NCI-H446 (cell line): ENCODE measurements at places on chromosomes 1 and 21.

GRCh38 chr1:248686815-248687214, 15.8 kb downstream of the OR14I1 start:
- DNase-seq = no peak

DNA sequence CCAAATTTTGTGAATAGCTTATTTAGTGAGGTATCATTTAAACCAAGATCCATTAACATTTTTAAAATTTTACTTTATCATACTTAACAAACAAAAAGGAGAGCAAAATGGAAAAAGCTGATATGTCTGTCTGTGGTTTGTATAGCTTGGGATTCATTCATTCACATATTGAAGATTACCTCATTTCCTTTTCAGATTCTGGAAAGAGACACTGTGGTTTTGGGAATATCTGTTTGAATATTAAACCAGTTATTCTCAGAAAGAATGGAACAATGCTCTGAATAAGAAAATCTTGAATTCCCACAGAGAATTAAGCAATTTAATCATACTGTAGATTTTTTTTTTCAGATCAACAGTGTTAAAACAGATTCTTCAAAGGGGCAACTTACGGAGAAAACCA, 93.8 kb upstream of the PRDX6 start:
- DNase-seq = no peak

DNA sequence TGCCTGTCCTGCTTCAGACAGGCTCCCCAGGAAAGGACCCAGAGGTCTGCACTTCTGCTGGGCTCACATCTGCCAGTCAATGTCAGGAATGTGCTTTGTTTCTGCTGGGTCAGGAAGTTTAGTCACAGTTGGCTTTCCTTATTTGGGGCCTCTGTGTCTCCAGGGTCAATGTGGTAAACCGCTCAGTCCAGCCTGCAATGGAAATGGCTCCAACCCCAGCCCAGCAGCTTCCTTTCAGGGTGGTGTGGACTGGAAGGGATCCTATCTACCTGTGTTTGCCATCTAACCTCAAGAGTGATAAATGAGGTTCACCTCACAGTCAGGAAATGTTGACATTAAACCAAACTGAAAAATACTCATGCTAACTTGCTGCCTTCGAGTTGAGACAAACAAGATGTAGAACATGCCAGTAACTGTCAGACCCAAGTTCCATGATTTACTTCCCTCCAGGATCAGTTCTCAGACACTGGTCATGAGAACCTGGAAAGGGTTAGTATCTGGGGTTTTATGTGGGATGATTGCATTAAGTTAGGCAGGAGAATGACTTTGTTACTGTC, 20.3 kb downstream of the ENO1 start:
- DNase-seq = no peak

GRCh38 chr1:45437323-45437722, 53.6 kb downstream of the TESK2 start:
- no peak for DNase-seq

DNA sequence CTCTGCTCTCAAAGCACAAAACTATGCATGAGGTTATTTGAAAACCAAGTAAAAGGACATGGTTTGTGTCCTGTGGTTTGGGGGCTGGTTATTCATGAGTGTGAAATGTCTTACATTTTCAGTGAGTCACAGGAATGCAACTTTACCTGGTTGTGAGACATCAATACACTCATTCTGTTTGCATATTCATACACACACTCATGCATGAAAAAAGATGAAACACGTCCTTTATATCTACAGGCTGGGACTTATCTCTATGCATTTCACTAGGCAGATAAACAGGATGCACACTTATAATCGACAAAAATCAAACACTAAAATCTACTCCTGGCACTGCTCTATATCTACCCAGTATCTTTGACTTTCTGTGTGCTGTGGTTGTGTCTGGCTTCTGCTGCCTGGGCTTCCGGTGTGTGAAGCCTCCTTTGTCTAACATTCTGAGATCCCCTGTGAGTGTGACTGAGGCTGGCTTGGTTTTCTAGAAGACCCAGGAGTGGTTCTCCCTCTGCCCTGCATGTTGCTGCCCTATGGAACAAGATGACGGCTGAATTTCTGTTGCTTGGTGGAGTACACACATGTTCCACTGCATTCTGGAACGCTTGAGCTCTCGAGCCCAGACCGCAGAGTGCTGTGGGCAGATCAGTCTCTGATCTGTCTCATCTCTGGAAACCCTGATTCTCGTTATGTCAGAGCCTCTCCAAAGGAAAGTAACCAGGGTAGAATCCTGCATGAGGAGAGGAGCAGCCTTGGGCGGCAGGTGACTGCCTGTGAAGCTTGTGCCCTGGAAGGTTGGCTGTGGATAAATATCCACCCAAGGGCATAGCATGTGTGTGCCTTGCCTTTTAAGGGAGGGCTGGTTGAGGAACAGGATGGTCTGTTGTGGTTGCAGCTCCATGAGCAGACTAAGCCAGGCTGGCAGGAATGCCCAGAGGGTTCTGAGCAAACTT, 19.7 kb upstream of the FASLG start:
- no peak for DNase-seq

DNA sequence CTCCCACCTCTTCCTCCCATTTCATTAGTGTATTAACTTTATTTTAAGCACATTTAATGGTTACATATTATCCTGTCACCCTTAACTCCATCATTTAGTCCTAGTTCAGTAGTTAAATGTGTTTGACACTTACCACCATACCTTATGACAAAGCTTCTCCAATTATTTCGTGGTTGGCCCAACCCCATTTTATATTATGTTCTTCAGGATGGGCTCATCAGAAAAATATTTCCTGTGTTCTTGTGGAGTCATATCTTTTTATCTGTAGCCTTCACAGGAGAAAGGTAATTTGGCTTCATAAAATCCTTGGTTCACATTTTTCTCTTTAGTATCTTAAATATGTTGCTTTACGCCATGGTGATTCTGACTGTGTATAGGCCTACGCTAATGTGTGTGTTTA, 142.3 kb upstream of the COL6A1 start:
- no peak for DNase-seq

DNA sequence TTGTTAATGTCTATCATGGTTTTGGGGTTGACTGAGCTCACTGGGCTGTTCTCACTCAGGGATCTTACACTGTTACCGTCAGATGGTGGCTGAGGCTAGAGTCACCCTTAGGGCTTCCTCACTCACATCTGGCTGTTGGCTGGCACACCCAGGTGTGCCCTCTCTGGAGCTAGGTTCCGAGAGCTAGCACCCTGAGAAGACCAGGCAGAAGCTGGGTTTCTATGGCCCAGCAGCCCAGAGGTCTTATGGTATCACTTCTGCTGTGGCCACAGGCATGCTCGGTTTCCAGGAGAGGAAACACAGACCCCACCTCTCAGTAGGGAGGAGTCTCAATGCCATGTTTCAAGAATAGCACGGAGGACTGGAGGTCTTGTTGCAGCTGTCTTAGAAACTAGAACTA, 20.7 kb upstream of the KIF1B start:
- no peak for DNase-seq

DNA sequence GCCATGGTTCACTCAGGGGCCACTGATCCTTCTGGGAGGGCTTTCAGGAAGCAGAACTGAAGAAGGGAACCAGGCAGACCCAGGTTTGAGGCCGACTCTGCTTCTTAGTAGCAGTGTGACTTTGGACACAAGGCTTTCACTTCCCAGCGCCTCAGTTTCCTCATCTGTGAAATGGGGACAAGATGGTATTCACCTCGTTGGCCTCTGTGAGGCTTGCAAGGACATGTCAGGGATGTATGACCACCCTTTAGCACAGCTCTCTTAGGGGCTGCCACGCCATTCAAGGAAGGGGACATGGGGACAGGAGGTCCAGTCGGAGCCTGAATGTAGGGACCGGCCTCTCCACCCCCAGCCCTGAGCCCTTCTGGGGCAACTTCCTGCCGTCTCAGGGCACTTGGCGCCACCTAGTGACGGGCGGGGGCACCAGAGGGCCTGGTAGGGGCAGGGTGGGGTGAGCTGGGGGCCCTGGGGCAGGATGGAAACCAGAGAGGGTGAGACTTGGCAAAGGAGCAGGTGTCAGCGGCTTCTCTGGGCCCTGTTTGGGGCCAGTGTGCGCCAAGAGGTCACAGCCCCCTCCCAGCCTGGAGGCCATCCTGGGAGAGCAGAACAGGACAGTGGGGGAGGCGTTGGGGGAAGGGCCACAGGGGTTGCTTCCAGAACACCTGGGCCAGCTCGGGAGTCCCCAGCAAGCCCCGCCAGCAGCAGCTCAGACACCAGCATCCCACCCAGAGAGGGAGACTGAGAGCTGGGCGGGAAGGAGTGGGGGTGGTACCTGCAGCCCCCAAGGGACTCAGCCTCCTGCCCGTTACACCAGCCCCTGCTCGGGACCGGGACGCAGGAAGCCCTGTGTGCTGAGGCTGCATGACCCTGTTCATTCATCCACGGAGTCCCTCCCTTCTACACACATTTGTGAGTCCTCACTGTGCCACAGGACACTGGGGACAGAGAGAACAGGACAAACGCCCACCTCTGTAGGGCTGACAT, 102.5 kb upstream of the TARDBP start:
- DNase-seq = peak; percentile 16

DNA sequence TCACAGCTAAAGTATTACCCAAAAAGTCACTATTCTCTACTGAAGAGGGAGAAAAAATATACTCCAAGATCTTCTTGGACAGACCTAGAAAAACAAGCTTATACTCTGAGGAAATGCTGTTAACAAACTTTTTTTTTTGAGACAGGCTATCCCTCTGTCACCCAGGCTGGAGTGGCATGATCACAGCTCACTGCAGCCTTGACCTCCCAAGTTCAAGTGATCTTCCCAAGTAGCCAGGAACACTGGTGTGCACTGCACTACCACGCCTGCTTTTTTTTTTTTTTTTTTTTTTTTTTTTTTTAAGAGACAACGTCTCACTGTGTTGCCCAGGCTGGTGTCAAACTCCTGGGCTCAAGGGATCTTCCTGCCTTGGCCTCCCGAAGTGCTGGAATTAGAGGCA, 17.3 kb downstream of the GLRX2 start:
- DNase-seq = no peak

DNA sequence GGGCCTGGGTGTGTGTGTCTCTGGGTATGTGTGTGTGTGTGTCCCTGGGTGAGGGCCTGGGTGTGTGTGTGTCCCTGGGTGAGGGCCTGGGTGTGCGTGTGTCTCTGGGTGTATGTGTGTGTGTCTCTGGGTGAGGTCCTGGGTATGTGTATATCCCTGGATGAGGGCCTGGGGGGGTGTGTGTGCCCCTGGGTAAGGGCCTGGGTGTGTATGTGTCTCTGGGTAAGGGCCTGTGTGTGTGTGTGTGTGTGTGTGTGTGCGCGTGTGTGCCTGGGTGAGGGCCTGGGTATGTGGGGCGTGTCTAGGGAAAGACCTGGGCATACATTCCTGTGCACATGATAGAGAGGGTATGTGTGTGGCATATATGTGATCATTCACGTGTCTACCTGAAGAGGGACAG, 155.1 kb upstream of the ZC3H12A start:
- DNase-seq = no peak

- no peak for DNase-seq
These were observed 49.6 kb upstream of the GOLT1A start for GRCh38 chr1:204263254-204263910.

- DNase-seq = no peak
These were observed 80.1 kb upstream of the DNAJC6 start for GRCh38 chr1:65229201-65229600.

DNA sequence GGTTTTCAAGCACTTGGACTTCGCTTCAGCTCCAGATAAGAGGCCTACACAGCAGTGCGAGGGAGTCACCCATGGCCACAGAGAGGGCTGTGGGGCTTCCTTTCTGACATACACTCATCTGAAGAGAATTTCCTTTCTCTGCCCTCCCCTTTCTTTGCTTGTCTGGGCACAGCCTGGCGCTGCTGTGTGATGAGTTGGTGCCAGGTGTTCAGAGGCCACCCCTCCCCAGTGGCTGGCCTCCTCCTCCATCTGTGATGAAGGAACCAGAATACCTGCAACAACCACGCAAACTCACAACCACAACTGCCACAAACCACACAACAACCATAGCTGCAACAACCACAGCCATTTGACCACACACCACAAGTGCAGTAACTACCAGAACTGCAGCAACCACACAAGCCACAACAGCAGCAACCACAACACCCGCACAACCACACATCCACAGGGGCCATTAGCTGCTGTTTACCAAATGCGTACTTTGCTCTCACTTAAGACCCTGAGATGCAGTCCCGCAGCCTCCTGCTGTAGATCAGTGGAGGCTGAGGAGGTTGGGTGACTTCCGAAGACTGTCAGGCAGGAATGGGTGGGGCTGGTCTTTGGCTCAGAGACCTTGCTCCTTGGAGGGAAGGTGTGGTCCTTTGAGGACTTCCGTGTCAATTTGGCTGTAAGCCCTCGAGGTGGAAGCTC, 71.1 kb downstream of the IER5 start:
- no peak for DNase-seq

DNA sequence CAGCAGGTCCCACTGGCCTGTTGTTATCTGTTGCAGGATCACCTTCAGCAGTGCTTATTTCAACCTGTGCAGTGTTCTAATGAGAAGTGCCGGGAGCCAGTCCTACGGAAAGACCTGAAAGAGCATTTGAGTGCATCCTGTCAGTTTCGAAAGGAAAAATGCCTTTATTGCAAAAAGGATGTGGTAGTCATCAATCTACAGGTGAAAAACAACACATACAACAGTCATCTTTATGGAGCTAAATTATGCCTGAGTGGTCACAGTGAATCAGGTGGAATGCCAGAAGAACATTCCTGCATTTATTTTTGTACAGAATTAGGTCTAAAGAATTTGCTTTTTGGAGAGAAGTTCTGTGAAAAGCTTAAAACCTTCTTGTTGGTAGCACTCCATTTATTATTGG, 33.2 kb downstream of the TRAF5 start:
- no peak for DNase-seq

- DNase-seq = no peak
These were observed 21.7 kb upstream of the ZBTB21 start for GRCh38 chr21:42031816-42032215.

DNA sequence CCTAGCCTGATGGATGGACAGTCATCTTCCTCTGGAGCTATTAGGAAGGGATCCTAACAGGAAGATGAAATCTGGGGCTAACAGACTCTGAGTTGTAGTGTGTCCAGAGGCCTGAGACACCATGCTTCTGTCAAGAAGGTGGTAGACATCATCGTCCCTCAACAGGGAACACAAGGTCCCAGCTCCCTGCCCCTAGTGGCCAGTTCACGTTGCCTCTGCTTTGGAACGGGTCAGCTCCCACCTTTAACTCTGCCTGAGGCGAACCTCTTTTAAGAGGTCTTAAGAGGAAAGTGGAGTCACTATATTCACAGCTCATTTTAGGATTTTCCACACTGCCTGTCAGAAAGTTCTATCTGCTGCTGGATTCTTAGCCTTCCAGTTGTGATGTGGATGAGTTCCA, 28.3 kb downstream of the LRRC71 start:
- no peak for DNase-seq

DNA sequence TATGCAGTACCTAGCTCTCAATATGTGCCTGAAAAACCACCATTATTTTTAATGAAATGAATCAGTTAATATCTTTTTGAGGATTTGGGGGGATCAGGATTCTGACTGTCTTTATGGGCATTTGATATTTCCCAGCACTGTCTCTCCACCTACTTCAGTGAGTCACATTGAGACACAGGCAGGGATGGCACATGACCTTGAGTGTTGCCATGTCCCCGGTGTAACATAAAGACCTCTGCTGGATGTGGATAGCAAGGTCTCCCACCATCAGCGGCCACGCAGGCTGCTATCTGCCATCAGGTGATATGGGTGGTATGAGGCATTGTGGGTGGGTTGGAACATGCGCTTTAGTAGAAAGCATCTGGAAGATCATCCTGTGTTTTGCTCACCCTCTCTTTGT, 103.2 kb downstream of the RGL1 start:
- no peak for DNase-seq
